Upper lobe of right lung (tissue), 1 donor: ENCODE measurements at places on chromosomes 12 and 14. TPM values are rescaled to one million over a fixed set of nuclear protein-coding genes. Genes with fewer than 3 reads are reported as not detected.
A peak's percentile ranks its signal among the peaks of the same experiment; 100 is the strongest.

GRCh38 chr14:63908667-63909264 lies 56.0 kb downstream of the SYNE2 start:
- DNase-seq, result no peak
- peak overlapping the region; percentile 15 for H3K27ac ChIP-seq
- H3K4me1 ChIP-seq, result peaks cover 12% of the 10 kb centered on the region
- H3K4me3 ChIP-seq, result peak overlapping the region; percentile 20
- no peaks in the 10 kb centered on the region for H3K36me3 ChIP-seq
- no peaks in the 10 kb centered on the region for H3K27me3 ChIP-seq

- H3K4me1 ChIP-seq, result no peaks in the 10 kb centered on the region
- DNase-seq, result no peak
- no peak overlapping the region for H3K4me3 ChIP-seq
- H3K27me3 ChIP-seq, result no peaks in the 10 kb centered on the region
- no peak overlapping the region for H3K27ac ChIP-seq
- H3K36me3 ChIP-seq, result no peaks in the 10 kb centered on the region
Measured at GRCh38 chr12:66838366-66838765, 159.5 kb upstream of the GRIP1 start.

GRCh38 chr12:118633071-118633470 lies 256.7 kb downstream of the SUDS3 start:
- H3K27me3 ChIP-seq, result no peaks in the 10 kb centered on the region
- H3K4me3 ChIP-seq, result no peak overlapping the region
- H3K27ac ChIP-seq, result no peak overlapping the region

DNA sequence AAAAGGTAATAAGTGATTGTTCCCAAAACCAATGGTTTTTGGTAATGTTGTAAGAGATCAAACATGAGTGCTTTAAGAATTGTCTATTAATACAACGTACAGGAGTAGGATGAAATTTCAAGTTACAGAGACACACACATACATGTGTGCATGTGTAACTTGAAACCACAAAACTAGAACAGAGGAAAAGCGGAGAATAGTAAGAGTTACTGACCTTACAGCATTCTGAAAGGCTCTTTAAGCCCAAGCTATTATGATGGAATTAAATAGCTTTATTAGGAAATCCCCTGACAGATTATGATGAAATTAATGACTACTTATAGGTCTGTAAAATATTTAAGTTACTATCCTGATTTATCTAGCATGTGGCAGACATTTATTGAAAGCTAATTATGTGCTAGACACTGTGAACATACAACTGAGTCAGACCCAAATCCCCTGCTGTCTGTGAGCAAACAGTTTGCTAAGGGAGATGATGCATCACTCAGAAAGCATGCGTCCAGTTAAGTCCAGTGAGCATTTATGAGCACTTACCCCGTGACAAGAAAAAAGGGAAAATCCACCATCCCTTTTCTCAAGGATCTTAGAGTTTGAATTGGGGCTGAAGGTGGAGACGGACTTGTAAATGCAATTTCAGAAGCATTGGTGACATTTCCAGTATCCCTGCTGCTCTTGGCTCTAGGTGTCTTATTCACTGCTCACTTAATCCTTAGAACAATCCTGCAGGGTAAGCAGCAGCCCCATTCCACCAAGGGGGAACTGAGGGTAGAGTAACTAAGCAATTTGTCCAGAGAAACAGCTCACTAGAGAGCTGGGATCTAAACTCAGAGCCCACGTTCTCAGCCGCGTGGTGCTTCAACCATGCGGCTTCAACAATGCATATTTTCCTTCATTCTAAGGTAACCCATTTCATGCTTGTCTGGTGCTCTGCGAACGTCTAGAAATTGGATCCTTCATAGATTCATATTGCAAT lies 117.4 kb downstream of the EML1 start:
- H3K27ac ChIP-seq, result no peak overlapping the region
- H3K4me3 ChIP-seq, result no peak overlapping the region
- H3K4me1 ChIP-seq, result no peaks in the 10 kb centered on the region
- H3K36me3 ChIP-seq, result peaks cover 37% of the 10 kb centered on the region
- no peak for DNase-seq

DPF3 gene
- total RNA-seq, result 0.90 TPM
